ENCODE measurements at places on chromosomes 1 and 21.

GRCh38 chr1:211925016-211925415 is 94.5 kb upstream of the LPGAT1 start:
- DNase-seq = no peak

DNA sequence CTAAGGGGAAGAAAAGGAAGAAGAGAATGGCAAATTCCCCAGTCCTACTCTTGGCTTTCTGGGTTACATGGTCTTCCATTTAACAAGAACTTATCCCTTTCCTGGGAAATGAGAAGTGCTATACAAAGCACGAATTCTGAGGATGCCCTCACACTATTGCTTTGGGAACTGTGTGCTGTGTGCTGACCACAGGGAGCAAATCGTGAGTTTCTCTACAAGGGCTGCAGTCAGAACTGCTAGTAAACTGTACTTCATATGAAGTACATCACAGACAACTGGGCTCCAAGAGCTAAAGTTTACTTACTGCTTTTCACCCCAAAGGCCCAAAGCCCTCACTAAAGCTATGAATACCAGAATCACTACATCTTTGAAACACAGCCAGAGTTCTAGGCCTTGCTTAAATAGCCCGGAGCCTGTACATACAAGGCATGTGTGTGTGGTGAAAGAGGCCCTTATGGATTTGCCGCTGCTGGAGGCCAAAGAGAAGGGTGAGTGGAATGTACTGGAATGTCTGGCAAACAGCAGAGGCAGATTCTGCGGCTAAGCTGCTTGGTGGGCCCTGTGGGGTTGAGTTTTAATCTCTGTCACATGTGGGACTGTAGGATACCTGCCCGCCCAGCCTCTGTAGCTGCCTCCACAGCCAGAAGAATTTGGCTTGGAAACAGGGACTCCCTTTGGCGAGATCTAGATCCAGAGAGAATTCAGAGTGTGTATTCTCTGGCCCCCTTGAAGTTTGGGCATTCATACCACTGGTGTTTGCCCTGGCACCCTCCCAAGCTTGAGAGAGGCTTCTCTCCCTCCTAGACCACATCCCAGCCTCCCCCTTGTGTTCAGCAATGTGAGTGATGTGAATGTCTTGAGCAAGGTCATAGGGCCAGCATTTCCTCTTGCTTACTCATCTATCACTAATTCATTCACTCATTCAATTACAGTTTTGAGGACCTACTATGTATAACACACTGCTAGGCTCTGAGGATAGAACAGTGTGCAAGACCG is 21.9 kb upstream of the TRIM67 start:
- DNase-seq = no peak

GRCh38 chr1:174693085-174693484 is 245.3 kb downstream of the GPR52 start:
- DNase-seq = no peak

GRCh38 chr1:18005238-18005637 is 102.4 kb upstream of the IGSF21 start:
- no peak for DNase-seq

- no peak for DNase-seq
These were observed 104.4 kb downstream of the GLIS1 start for GRCh38 chr1:53634571-53634979.

DNA sequence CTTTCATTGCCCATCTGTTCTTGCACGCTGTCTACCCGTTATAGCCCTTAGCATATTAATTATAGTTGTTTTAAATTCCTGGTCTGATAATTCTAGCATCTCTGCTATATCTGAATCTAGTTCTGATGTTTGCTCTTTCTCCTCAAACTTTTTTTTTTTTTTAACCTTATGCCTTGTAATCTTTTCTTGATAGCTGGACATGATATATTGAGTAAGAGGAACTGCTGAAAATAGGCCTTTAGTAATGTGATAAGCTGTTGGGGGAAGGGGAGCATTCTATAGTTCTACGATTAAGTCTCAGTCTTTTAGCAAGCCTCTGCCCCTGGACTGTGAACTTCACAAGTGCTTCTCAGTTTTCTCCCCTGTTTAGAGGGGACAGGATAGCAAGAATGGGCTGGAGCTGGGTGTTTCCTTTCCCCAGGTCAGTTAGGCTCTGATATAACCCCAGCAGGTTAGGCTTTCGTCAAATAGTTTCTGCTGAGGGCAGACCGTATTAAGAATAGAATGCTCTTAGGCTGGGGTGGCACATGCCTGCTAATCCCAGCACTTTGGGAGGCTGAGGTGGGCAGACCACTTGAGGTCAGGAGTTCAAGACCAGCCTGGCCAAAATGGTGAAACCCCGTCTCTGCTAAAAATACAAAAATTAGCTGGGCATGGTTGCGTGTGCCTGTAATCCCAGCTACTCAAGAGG is 62.2 kb downstream of the ZFYVE9 start:
- DNase-seq = no peak

DNA sequence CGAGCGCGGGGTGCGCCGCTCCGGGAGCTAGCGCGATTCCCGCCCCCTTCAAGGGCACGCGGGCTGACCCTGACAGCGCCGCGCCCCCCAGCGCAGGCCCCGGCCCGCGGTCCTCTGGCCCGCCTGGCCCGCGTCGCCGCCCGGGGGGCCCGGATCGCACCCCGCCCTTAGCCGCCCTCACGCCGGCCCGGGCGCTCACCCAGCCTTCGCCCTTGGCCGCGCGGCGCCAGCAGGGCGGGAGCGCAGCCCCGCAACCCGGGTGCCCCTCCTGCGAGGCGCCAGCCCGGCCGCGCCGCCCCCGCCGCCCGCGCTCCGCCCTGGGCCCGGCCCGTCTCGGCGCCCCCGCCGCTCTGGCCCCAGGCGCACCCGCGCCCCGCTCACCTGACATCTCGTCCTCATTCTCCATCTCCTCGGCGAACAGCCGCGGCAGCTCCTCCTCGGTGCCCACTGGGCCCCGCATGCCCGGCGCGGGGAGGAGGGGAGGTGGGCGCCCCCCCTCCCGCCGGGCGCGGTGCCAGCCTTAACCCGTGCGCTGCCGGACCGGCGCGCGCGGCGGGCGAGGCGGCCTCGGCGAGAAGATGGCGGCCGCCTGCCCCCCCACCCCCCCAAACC is 451 bp downstream of the CHD5 start:
- DNase-seq = no peak

GRCh38 chr1:45134461-45134873 is 71.9 kb downstream of the ZSWIM5 start:
- no peak for DNase-seq

GRCh38 chr21:15014221-15014620 is 50.6 kb downstream of the NRIP1 start:
- no peak for DNase-seq

Data from iPS DF 6.9 (cell line).